ENCODE measurements at places on chromosomes 6 and 20.

- no peak for DNase-seq
Measured at GRCh38 chr6:148044921-148045320, 297.7 kb upstream of the SASH1 start.

GRCh38 chr20:40636486-40636885, 52.5 kb downstream of the MAFB start:
- no peak for DNase-seq

DNA sequence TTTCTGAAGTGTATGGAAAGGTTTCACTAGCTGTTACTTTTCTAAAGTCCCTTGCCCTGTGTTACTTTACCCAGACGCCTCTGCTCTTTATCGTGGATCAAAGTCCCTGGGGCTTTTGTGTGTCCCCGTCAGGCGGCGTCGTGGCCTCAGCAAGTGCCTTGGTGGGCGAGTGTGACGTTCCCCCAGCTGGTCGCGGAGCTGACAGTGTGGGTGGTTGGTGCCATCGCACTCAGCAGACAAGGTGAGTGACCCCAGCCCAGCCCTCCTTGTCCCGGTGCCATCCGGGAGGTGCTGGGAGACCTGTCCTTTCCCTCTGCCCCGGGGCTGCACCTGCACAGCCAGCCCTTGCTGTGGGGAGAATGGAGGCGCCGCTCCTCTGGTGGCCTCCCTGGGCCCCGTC, 27.3 kb upstream of the TCFL5 start:
- no peak for DNase-seq

GRCh38 chr6:119073307-119074051, 5.0 kb downstream of the FAM184A start:
- no peak for DNase-seq

DNA sequence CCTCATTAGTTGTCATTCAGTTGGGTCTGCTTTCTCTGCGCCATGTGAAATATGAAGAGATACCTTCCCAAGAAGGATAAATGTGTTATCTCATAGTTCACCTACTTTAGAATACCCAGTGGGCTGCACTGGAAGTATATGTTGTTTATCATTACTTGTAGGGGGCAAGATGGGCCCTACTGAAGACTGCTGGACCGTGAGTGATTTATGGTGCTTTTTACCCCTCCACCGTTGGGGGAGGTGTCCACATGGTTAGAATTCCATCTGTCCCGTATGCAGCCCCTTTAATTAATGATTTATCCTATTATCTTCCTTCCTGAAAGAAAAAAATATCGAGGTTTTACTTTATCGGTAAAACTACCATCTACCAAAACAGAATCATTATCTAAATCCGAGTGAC, 97.0 kb downstream of the TSHZ2 start:
- DNase-seq, result no peak

DNA sequence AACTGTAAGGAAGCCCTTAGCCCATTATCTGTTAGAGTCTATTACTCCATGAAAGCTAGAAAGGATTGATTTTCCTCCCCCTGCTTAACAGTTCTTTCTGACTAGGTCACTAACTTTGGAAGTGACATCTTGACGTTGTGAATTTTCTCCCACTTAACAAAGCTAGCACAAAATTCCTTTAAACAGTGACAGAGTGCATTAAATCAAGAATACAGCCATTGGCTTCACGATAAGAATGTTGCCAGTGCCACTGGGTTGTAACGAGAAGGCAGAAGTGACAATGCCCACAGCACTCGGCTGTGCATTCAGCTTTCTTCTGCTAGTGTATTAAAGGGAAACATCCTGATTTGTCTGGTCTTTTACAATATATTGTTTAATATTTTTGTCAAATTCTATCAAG, 182.7 kb upstream of the DTNBP1 start:
- DNase-seq, result no peak

Measured in NCI-H1417 treated with DMSO at 0.1 percent for 48 hours (cell line).